Heart left ventricle (tissue), 16 donors: ENCODE measurements at places on chromosomes 16 and 17. TPM values are rescaled to one million over a fixed set of nuclear protein-coding genes. Genes with fewer than 3 reads are reported as not detected.
A peak's percentile ranks its signal among the peaks of the same experiment; 100 is the strongest.

- no peak for DNase-seq
Measured at GRCh38 chr17:82179946-82180475, 32.6 kb downstream of the CCDC57 start.

- DNase-seq = peak; percentile 82
Measured at GRCh38 chr17:75764711-75765421, at the start of gene GALK1. Gene GALK1 (minus strand): TSS chr17:75765192. CDS start chr17:75765136, 56 bp downstream.

GRCh38 chr17:40577611-40578065, 12.4 kb upstream of the CCR7 start:
- DNase-seq = no peak

DNA sequence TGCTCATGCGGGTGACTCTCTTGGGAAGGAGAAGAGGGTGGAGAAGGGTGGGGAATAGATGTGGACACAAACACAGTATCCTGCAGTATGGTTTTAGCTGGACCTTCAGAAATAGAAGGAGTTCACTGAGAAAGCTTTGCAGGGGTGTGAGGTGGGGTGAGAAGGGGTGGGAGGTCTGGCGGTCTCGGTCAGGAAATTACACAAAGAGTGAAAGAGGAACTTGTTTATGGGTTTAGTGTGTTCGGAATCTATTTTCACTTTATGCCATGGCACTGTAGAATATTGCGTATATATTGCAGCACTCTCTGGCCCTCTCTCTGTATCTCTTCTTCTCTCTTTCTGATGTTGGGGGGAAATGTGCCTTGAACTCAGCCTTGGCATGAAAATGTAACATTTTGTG, 148.2 kb upstream of the GOT2 start:
- DNase-seq = no peak

- no peak for DNase-seq
Measured at GRCh38 chr17:69468207-69468606, 53.7 kb downstream of the MAP2K6 start.

GRCh38 chr16:55179852-55180585, 144.0 kb upstream of the IRX6 start:
- no peak for DNase-seq

GRCh38 chr17:83086199-83086880, 6.9 kb downstream of the METRNL start:
- DNase-seq = no peak

- no peak for DNase-seq
Measured at GRCh38 chr17:15124746-15125145, 140.4 kb downstream of the PMP22 start.

DNA sequence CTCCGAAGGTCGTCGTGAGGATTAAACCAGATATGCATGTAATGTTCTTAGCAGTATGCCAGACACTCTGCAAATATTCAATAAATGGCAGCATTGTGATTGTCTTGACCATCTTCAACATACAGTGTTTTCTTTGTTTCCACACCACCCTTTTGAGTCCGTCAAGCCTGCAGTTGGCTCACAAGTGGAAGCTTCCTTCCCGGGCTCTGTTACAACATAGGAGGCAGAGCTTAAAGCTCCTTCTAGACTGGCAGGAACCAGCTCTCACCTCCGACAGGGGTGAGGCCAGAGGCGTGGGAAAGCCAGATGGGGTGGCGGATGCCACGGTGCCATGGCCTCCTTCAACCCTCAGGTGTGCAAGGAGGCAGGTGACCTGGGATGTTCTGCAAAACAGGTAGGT, 138.3 kb downstream of the FOXL1 start:
- DNase-seq = no peak

DNA sequence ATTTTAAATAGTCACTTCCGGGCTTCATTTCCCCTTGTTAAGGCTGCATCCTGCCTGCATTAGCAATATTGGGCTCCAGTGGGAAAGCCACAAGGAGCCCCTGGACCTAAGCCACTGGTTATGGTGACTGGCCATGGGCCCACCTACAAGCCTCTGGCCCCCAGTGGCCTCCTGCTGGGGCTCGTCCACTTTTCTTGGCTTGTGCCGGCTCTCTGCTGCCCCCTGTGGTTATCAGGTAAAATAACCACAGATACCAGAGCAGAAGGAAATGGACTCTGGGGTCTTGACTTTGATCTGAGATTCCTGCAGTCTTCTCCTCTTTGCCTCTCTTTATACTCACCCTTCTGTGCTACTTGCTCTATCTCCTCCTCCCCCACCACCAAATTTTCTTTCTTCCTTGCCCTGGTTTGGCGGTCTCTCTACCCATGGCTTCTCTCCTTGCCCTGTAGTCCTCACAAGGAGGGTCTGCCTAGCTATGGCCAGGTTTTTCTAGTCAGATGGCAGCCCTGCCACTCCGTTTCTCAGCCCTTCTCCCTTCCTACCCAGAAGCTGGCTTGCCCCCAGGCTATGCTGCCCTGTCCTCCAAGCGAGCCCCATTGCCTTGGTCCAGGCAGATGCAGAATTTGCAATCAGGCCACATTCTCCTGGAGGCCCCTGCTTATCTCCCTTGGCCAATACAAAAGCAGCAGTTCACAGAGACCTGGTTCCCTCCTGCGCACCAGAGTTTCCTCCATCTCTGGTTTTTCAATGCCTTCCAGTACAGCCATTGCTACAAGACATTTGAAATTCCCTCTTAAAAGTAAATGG, 82.9 kb upstream of the RCVRN start:
- DNase-seq = no peak

DNA sequence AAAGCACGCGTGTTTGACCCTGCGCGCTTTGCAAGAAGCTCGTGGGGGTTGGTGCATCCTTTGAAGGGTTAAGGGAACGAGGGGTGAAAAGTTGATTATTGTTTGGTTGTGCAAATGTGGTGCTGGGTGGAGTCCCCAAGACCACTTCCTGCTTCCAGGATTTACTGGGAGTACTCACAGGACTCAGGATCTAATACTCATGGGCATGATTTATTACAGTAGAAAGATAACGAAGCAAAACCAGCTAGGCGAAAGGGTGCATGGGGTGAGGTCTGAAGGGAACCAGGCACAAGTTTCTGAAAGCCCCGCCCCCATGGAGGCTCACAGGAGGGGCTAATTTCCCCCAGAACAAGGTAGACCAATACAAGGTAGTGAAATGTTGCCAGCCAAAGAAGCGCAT, 58.8 kb downstream of the RPTOR start:
- no peak for DNase-seq

DNA sequence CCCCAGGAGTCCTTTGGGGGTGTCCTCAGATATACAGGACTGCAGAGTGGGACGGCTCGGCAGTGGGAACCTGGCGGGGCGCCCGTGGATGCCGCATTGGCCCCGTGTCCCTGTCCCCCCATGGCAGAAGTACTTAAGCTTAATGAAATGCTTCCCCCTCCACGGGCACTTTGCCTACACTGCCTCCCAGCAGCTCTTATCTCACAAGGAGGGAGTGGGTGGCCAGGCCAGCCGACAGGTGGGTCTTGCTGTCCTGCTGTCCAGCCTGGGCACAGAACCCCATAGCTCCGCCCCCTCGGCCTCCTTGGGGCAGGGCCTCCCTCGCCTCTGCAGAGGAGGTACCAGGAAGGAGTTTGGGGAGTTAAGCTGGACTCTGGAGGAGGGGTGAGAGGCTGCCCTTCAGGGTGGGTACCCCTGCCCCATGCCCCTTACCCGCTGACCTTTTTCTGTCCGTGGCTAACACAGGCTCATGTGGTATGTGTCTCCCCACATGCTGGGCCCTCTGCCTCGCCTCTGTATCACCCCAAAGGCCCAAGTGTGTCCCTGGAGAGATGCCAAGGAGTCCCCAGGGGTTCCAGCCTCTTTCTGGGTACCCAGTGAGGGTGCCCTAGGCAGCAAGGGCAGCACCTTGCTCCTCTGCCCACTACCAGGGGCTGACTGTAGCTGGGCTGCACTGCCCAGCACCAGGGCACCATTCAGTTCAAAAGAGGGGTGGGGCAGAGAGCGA, 8.7 kb downstream of the THRA start:
- peak; percentile 50 for DNase-seq

GRCh38 chr17:13030056-13030455, 12.2 kb upstream of the ELAC2 start:
- no peak for DNase-seq

Gene IL32
- total RNA-seq = 241 TPM

Gene TOP2A
- total RNA-seq = 1.7 TPM

Gene CMTM2
- not detected for total RNA-seq

Gene AOC2
- total RNA-seq = 0.64 TPM

Gene WNT9B
- 0.20 TPM for total RNA-seq

Gene FZD2
- total RNA-seq = 2.7 TPM

Gene LRRC37B
- 4.7 TPM for total RNA-seq

Gene KRTAP3-2
- total RNA-seq = not detected

Gene ELMO3
- 0.32 TPM for total RNA-seq
